ENCODE measurements at places on chromosomes 6 and 20.
A peak's percentile ranks its signal among the peaks of the same experiment; 100 is the strongest.

DNA sequence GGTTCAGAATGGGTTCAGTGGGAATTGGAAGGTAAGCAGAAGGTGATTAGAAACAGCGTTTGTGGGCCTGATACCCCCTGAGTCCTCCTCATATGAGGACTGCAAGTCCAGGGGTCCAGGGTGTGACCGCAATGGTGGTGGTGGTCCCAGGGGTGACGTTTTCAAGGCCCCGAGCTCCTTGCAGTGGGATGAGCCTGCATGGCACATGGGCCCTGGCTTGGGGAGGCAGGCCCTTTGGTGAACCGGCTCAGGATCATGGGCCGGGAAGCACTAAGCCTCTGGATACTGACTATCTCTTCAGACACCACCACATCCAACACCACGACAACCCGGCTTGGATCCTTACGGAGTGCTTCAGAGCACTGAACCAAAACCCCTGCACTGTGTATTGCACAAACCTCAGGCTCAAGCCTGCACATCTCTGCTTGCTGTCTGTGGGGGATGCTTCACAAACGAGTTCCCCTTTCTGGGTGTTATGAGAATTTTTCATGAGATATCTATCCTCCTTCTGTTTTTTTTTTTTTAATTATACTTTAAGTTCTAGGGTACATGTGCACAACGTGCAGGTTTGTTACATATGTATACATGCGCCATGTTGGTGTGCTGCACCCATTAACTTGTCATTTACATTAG, 67.9 kb downstream of the STK35 start:
- H3K4me1 ChIP-seq = peaks cover 2% of the 10 kb centered on the region
- peaks cover 39% of the 10 kb centered on the region for H3K27me3 ChIP-seq
- DNase-seq = no peak
- no peak overlapping the region for H3K27ac ChIP-seq
- no peak overlapping the region for H3K4me3 ChIP-seq

GRCh38 chr6:91280494-91280830, 693.6 kb upstream of the MAP3K7 start:
- no peak for DNase-seq
- H3K27ac ChIP-seq = no peak overlapping the region
- H3K36me3 ChIP-seq = no peaks in the 10 kb centered on the region
- H3K4me3 ChIP-seq = no peak overlapping the region
- H3K4me1 ChIP-seq = no peaks in the 10 kb centered on the region

DNA sequence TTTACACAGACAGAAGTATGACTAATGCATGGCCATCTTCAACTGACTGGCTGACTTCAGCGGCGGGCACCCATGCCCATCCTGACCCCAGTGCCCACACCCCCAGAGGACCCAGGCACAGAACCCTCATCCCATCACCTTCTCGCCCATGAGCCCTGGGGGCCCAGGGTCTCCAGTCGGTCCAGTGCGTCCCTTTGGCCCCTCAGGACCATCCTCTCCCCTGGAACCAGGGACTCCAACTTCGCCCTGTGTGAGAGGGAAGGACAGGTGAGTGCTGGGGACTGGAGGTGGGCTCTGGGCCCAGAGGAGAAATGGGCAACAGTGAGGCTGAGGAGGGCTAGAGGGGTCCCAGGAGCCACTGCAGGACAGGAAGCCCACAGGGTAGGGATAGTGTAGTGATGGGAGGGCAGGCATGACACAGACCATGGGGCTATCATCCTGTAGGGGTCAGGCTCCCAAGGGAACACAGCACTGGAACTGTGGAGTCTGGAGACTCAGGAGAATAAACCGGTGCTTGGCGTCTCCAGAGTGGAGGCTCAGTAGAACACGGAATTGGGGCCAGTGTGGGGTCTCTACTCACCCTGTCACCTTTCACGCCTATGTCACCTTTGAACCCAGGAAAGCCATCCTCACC, 16.7 kb downstream of the COL11A2 start:
- H3K27me3 ChIP-seq = peaks cover 8% of the 10 kb centered on the region
- DNase-seq = no peak
- no peaks in the 10 kb centered on the region for H3K4me1 ChIP-seq
- no peak overlapping the region for H3K27ac ChIP-seq

DNA sequence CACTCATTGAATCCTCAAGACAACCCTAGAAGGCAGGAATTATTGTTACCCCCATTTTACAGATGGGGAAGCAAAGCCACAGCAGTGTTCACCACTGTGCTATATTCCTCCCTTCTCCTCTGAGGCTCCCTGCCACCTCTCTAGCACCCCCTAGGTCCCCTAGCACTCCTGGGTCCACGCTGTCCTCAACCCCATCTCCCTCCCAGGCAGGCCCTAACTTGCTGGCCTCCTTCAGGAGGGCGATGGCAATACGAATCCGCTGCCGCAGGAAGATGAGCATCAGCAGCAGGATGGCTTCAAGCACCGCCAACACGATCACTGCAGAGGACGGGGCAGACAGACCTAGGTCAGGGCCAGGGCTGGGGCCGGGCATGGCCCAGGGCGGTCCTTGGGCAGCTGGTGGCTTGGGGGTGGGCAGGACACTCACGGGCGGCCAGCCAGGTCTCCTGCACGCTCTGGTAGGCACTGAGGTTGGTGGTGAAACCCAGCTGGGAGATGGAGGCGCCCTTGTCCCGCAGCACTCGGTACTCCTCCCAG, 7.8 kb upstream of the NEU1 start:
- H3K27ac ChIP-seq = no peak overlapping the region
- peaks cover 9% of the 10 kb centered on the region for H3K4me1 ChIP-seq
- H3K27me3 ChIP-seq = no peaks in the 10 kb centered on the region
- H3K36me3 ChIP-seq = no peaks in the 10 kb centered on the region
- no peak for DNase-seq
- H3K4me3 ChIP-seq = no peak overlapping the region

DNA sequence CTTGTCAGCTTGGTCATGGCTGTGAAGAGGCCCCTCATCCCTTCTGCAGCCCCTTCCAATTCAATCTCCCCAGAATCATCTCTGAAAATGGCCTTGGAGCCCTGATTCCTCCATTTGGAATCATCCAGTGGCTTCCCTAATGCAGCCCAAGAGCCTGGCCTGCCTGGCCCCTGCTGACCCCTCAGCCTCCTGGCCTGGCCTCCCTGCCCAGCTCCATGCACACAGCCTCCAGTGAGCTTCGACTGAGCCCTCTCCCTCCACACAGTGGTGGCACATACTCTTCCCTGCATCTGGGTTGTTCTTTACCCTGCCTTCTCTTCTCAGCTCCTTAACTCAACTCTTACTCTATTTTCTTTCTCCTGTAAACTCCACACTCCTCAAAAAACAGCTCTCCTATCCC, 120.9 kb downstream of the ANKRD60 start:
- H3K36me3 ChIP-seq = no peaks in the 10 kb centered on the region
- no peaks in the 10 kb centered on the region for H3K27me3 ChIP-seq
- no peak overlapping the region for H3K27ac ChIP-seq
- DNase-seq = no peak
- peaks cover 10% of the 10 kb centered on the region for H3K4me1 ChIP-seq
- no peak overlapping the region for H3K4me3 ChIP-seq

GRCh38 chr6:20211037-20211940, 980 bp downstream of the MBOAT1 start:
- peak overlapping the region; percentile 94 for H3K27ac ChIP-seq
- no peaks in the 10 kb centered on the region for H3K36me3 ChIP-seq
- H3K4me3 ChIP-seq = peak overlapping the region; percentile 72
- H3K4me1 ChIP-seq = peaks cover 60% of the 10 kb centered on the region

- no peaks in the 10 kb centered on the region for H3K36me3 ChIP-seq
- H3K27ac ChIP-seq = no peak overlapping the region
- DNase-seq = no peak
- peaks cover 12% of the 10 kb centered on the region for H3K4me1 ChIP-seq
- no peaks in the 10 kb centered on the region for H3K27me3 ChIP-seq
- no peak overlapping the region for H3K4me3 ChIP-seq
These were observed 161.3 kb downstream of the SOX4 start for GRCh38 chr6:21754891-21755290.

- no peak overlapping the region for H3K27ac ChIP-seq
- no peak overlapping the region for H3K4me3 ChIP-seq
- no peaks in the 10 kb centered on the region for H3K36me3 ChIP-seq
- no peaks in the 10 kb centered on the region for H3K4me1 ChIP-seq
- no peak for DNase-seq
- H3K27me3 ChIP-seq = no peaks in the 10 kb centered on the region
These were observed 22.6 kb upstream of the CRISP1 start for GRCh38 chr6:49888742-49889431.

DNA sequence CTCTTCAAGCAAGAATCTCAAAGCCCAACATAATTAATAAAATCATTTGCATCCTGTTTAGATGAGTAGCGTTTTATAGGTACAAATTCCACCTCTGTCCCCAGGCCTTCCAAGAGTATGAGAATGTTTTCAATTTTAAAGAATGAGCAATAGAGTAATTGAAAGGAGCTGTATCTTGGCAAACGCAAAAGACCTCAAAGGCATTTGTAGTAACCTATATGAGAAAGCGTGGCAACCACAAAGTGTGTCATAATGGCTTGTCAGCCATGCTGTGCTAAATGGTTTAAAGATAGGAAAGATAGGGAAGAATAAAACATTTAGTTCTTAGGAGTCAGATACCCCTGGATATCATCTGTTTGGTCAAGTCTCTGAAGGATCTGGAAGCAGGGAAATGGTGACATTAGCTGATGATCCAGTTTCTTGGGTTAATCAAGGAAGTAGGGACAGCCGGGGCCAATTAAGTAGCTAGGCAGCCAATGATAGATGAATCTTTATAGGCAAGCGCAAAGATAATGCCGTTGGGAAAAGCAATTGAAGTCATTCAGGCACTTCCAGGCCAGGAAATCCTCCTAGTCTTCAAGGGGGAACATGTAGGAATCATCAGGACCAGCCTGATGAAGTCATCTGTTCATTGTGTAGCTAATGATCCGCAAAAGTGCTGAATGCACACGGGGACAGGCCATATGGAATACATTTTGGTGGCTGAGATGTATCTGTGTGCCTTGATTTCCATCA, 71.5 kb upstream of the ISM1 start:
- H3K4me3 ChIP-seq = no peak overlapping the region
- H3K27me3 ChIP-seq = no peaks in the 10 kb centered on the region
- no peaks in the 10 kb centered on the region for H3K4me1 ChIP-seq
- no peak for DNase-seq
- H3K27ac ChIP-seq = no peak overlapping the region

- H3K4me3 ChIP-seq = no peak overlapping the region
- H3K36me3 ChIP-seq = no peaks in the 10 kb centered on the region
- no peaks in the 10 kb centered on the region for H3K27me3 ChIP-seq
- no peak overlapping the region for H3K27ac ChIP-seq
- no peak for DNase-seq
- no peaks in the 10 kb centered on the region for H3K4me1 ChIP-seq
These were observed 125.3 kb downstream of the MAP7 start for GRCh38 chr6:136424901-136425300.

- H3K27ac ChIP-seq = no peak overlapping the region
- no peaks in the 10 kb centered on the region for H3K4me1 ChIP-seq
- H3K27me3 ChIP-seq = no peaks in the 10 kb centered on the region
- no peak overlapping the region for H3K4me3 ChIP-seq
- no peak for DNase-seq
These were observed 211.9 kb downstream of the GMPR start for GRCh38 chr6:16450285-16450684.

DNA sequence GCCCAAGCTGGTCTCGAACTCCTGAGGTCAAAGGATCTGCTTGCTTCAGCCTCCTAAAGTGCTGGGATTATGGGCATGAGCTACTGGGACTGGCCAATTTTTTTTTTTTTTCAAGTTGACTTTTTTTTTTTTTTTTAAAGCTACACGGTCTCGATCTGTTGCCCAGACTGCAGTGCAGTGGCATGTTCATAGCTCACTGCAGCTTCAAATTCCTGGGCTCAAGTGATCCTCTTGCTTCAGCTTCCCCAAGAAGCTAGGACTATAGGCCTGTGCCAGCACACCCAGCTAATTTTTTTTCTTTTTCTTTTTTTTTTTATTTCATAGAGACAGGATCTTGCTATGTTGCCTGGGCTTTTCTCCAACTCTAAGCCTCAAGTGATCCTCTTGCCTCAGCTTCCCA, 59.5 kb downstream of the NCOA3 start:
- H3K4me1 ChIP-seq = peaks cover 49% of the 10 kb centered on the region
- no peak for DNase-seq
- peak overlapping the region; percentile 26 for H3K27ac ChIP-seq
- no peaks in the 10 kb centered on the region for H3K36me3 ChIP-seq
- no peak overlapping the region for H3K4me3 ChIP-seq

- H3K4me3 ChIP-seq = no peak overlapping the region
- H3K4me1 ChIP-seq = peaks cover 41% of the 10 kb centered on the region
- H3K27ac ChIP-seq = no peak overlapping the region
- H3K27me3 ChIP-seq = no peaks in the 10 kb centered on the region
- no peak for DNase-seq
These were observed 39.4 kb downstream of the TOX2 start for GRCh38 chr20:43953919-43954592.

- peak overlapping the region; percentile 29 for H3K27ac ChIP-seq
- no peak overlapping the region for H3K4me3 ChIP-seq
- H3K4me1 ChIP-seq = peaks cover 13% of the 10 kb centered on the region
- DNase-seq = no peak
- H3K27me3 ChIP-seq = no peaks in the 10 kb centered on the region
These were observed 34.7 kb downstream of the TAF4 start for GRCh38 chr20:62030834-62031434.

DNA sequence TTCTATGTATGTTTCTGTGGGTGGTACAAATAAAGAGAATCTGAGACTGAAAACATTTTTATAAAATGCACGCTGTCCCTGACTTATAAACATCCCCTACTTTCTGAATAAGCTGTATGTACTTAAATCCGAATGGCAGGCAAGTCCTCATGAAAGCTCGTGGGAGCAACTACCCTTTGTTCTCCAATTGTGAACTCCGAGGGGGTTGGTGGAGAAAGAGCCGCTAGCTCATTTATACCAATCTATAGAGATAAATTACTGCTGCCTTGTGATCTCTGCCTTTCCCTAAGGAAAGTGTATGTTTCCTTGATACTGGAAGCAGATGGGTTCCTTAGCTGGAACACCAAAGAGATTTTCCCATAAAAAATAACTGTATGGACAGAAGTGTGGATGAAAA, 84.5 kb downstream of the GJA10 start:
- H3K27ac ChIP-seq = no peak overlapping the region
- no peak overlapping the region for H3K4me3 ChIP-seq
- no peaks in the 10 kb centered on the region for H3K36me3 ChIP-seq
- H3K27me3 ChIP-seq = no peaks in the 10 kb centered on the region
- DNase-seq = no peak
- H3K4me1 ChIP-seq = no peaks in the 10 kb centered on the region
